ENCODE measurements at places on chromosomes 16 and 17.
A peak's percentile ranks its signal among the peaks of the same experiment; 100 is the strongest.

DNA sequence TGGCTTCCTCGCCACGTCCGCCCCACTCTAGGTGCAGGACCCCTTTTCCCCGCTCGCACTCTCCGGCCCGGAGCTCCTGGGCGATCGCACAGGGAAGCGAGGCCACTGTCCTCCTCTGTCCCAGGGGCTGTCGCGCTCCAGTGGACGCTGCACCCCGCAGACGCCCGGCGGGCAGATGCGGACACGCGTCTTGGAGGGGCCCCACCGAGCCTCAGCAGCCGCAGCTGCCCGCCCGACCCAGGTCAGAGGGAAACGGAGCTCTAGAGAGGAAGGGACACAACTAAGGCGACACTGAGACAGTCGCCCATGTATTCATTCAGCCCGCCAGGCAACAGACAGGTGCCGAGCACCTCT, 726 bp upstream of the SLC13A5 start:
- DNase-seq = no peak

GRCh38 chr16:49482690-49483089, 109.1 kb downstream of the C16orf78 start:
- DNase-seq = no peak

GRCh38 chr16:14284930-14285512, 213.9 kb downstream of the MRTFB start:
- DNase-seq = peak; percentile 48

DNA sequence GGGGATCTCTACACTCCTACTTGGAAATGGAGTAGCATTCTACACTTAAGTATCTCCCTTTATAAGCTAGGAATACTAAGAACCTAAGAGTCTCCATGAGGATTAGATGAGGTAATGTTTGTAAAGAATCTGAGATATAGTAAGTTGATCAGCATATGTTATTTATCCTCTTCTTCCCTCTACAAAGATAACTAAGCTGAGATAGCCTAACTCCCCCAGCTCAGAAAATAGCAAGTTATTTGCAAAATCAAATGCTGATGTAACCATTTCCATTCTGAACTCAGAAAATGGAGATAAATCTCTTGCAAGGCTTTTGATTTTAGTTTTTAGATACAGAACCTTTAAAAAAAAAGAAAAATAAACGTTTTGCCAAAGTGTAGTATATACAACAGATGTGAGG, 526.0 kb downstream of the MAF start:
- no peak for DNase-seq

DNA sequence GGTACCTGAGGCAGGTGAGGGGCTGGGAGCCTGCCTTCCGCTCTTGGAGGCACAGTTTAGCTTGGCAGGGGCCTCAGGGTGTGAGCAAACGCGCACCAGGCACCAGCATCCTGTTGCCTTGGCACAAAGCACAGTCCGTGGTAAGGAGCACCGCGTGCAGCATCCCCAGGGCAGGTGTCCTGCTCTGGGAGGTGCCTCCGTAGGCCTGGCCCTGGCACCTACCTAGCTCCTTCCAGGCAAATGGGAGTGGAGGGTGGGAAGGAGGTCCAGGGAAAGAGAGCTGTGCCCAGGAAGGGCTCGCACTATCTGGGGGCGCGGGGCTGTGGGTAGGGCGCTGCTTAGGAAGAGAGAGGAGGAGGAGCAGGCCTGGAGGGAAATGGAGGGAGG, 3.1 kb upstream of the GSE1 start:
- no peak for DNase-seq

- no peak for DNase-seq
These were observed 59.0 kb upstream of the MED9 start for GRCh38 chr17:17417718-17418181.

DNA sequence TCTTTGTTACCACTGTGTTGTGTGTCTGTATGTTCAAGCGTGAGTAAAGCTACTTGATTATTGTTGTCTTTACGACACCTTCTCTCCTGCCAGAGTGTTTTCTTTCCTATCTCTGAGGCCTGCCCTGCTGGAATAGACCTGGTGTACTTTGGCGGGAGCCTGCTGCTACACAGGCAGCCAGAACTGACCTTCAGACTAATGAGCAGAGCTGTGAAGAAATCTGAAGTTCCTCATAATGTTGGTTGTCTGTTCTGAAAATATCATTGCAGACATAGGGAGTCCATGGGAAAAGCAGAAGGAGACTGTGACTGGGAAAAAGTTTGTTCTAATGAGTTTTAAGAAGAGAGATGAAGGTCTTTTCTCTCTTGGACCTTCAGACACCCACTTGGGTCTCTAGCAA, 9.8 kb downstream of the RHOT1 start:
- DNase-seq = peak; percentile 16

GRCh38 chr17:42522798-42523278, 13.2 kb upstream of the NAGLU start:
- no peak for DNase-seq

- no peak for DNase-seq
These were observed 62.6 kb upstream of the ERN1 start for GRCh38 chr17:64192589-64192988.

- DNase-seq = no peak
These were observed at the start of gene IL32 for GRCh38 chr16:3065069-3065741. Gene IL32 (plus strand): TSS chr16:3065640. CDS start chr16:3065812, 172 bp downstream.

- no peak for DNase-seq
These were observed 44.1 kb downstream of the COG7 start for GRCh38 chr16:23408823-23409298.

GRCh38 chr16:25126820-25127232, 15.3 kb downstream of the LCMT1 start:
- DNase-seq = peak; percentile 55

DNA sequence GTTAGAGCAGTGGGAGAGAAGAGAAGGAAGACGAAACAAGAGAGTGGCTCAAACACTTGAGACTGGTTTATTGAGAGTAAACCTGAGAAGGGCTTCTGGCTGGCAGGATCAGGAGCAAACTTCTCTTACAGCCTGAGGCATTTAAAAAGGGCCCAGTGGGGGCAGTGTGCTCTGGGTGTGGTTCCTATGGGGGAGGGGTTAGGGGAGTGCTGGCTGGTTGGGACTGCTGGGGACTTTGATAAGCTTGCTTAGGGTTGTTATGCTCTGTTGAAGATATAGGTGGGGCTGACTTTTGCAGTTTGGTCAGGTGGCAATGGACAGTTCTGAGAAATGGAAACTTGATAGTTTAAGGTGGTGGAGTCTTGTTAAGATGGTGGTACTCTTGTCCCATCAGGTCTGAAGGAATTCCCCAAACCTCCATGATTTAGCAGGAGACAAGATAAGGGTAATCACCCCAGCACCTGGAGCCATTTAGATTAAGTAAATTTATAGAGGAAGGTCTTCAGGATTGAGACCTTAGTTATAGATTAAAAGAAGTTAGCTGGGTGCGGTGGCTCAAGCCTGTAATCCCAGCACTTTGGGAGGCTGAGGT, 79.3 kb downstream of the EMP2 start:
- DNase-seq = no peak

DNA sequence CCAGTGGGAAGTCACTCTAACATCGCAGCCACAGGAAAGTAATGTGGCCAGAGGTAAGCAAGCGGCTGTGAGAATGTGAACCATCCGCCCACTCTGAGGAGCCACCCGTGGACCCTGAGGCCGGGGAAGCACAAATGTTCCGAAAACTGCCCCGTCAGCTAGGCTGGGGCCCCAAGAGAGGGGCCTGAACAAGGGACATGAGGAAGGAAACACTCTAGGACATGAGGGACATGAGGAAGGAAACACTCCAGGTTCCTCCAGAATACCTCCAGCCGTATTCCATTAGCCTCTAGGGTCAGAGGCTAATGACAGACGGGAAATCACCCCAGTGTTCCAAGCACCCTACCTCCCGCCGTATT, 317 bp downstream of the TEFM start:
- DNase-seq = peak; percentile 43

- no peak for DNase-seq
These were observed 10.1 kb downstream of the FUS start for GRCh38 chr16:31190061-31190460.
